ENCODE measurements at places on chromosomes 1 and 21. TPM values are rescaled to one million over a fixed set of nuclear protein-coding genes. Genes with fewer than 3 reads are reported as not detected.

- no peak for DNase-seq
These were observed 21.0 kb upstream of the TDRD10 start for GRCh38 chr1:154481053-154481452.

DNA sequence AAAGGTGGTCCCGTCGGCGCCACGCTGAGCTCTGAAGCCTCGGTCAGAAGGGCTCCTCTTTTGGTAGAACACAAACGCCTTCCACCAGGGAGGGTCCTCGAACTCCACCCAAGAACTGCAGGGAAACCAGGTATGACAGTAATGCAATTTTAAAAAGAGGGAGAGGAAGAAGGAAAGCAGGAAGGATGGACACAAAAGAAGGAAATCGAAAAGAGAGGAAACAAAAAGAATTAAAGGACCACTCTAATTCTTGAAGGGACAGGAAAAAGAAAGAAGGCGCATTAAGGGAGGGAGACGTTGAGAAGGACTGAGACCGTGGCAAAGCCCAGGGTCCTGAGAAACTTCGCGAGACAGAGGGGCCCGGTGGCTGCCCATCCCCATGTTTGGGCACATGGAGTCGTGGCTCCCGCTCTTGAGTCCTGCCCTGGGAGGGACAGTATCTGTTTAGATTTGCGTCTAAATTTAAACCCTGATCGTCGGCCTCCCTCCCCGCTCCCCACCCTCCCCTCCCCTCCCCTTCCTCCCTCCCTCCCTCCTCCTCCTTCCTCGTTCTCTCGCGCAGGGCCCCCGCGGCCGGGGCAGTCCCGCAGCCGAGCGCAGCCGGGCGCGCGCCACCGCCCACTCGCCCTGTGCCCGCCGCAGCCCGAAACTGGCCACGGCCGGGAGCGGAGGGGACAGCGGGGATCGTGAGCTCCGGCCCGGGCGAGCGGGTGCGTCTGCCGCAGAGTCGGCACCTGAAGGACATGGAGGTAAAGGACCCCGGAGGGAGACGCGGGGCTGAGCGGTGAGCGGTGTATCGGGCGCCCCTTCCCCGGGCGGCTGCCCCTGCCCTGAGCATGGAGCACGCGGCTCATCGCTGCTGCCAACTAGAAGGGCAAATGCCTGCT, at the start of gene RCSD1:
TSS of gene RCSD1 (plus strand) at position 552 of the 887 bp plus-strand sequence. CDS start at position 744, 192 bp downstream.
- peak; percentile 95 for DNase-seq

- DNase-seq: no peak
These were observed 146.9 kb downstream of the MIS18A start for GRCh38 chr21:32131960-32132359.

DNA sequence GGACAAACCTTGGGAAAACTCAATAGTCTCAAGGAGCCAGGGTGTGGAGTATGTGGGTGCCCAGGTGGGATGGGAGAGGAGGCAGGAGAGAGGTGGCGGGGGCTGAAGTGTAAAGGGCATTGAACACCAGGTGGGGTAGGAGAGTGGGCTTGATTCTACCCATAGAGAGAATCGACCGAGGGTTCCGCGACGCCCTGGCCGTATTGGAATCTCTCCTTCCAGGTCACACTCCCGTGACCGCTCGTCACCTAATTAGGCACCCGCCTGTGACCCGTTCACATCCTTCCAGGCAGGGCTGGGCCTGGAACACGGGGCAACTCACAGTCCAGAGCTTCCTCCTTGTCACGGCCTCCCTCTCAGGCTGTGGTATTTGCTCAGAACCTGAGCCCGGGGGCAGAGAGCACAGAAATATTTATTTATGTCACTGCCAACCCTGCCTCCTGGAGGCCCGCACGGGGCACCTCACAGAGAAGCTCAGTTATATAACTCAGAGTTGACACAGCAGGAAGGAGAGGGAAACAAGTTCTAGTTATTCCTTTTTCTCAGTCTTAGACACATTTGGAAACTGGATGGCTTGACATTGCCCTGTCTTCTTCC, 12.0 kb downstream of the NCMAP start:
- peak; percentile 64 for DNase-seq

DNA sequence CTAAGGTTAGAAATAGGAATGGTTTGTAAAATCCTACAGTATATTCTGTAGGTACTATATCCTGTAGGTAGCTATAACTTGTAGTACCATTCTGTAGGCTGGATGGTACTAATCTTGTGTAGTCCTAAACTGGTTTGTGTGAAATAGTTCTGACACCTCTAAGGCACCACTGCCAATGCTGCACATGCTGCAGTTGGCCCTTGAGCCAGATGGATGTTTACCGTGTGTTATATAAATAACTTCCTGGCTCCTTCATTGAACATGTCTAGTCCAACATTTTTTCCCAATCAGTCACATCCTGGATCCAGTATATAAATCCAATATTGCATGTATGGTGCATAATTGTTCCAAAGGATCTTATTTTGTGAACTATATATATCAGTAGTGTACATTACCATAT, 89.5 kb upstream of the GNG4 start:
- DNase-seq: no peak

DNA sequence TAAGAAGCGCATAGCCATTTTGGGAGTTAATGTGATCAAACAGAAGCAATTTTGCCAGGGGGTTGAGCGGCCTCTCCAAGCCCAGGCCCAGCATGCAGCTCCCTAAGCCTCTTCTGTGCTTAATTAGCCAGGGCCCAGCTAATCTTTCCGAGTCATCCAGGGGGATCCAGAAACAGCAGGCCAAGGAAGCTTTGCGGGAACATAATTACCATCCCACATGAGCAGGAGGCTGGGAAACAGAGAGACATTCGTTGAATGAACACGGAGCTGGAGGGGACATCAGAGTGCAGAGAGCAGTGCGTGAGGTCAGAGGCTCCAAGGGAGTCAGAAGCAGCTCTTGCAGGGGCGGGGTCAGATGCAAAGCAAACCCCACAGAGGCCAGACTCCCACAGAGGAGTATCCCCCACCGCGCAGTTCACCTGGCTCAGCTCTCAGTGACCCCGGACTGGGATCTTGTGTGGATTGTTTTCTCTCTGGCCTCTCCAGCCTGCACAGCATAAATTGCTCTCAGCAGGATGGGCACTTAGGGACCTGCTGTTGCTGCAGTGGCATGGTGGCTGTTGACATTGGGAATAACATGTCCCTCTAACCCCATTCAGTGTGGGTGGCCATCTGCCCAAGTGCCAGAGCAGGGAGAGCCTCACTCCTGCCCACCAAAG, 657.4 kb downstream of the AJAP1 start:
- DNase-seq: no peak

DNA sequence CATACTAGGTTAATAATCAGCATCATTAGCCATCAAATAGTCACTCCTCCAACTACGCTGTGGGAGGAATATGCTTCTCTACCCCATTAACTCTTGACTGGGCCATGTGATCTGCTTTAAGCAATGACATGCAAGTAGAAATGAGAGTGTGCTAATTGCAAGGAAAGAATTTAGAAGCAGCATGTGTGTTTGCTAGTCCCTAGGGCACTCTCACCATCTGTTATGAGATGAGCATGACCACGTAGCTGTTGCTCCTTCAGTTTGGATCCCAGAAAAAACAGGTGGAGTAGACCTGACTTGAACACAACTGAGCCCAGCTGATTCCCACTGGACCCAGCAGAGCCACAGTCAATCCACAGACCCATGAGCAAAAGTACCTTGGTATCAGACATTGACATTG, 19.7 kb upstream of the RGS7 start:
- DNase-seq: no peak

DNA sequence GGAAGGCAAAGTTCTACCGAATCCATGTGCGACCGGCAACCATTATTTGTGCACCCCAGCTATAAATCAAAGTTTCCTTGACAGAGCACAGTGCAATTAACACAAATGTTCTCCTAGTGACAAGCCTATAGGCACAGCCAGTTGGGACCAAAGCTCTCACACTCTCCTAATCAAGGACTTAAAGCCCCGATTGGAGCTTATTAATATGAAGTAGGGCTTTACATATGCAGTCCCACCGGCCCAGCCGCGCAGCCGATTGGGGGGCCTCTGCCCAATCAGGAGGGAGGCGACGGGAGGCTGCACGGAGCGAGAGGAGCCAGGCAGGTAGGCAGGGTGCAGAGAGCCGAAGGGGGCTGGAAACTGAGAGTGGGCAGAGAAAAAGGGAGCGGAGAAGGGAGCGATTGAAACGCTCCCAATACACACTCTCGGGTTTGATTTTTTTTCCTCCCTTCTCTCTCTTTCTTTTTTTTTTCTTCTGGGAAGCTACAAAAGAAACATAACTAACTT, at the start of gene ESRRG:
TSS of gene ESRRG (minus strand) at position 156 of the 507 bp plus-strand sequence. CDS start at position 26, 130 bp downstream.
- peak; percentile 78 for DNase-seq

DNA sequence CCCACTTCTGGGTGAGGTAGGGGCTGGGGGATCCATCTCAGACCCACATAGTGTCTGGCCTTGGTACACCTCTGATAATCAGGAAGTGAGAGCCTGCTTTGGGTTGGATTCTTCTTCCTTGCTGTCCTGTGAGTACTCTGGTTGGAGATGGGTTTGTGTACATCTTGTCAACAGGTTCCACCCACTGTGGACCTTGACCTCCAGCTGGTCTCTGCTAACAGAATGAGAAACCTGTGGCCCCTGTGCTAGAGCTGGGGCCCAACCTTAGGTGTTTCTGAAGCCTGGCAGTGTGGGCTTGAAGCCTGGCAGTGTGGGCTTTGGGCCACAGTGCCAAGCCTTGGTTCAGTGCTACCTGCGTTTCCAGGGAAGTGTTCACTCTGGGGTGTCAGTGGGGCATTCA, 2.6 kb downstream of the ZBTB48 start:
- no peak for DNase-seq

DNA sequence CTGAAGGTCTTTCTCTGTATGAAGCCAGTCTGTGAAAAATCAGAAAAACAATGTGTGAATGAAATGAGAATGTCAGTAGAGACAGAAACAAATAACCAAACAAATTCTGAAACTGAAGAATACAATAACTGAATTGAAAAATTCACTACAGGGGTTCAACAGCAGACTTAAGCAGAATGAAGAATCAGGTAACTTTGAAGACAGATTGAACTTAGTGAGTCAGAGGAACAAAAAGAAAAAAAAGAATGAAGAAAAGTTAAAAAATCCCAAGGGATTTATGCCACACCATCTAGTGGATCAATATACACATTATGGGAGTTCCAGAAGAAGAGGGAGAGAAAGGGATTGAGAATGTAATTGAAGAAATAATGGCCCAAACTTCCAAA, 14.6 kb downstream of the ZNF691 start:
- no peak for DNase-seq

- no peak for DNase-seq
These were observed 84.4 kb downstream of the ADARB1 start for GRCh38 chr21:45158491-45159423.

GRCh38 chr1:204991342-204991844, 51.6 kb upstream of the CNTN2 start:
- no peak for DNase-seq

GRCh38 chr1:44267438-44267837, 54.2 kb downstream of the DMAP1 start:
- no peak for DNase-seq

GRCh38 chr1:151934048-151934493, 24.8 kb upstream of the THEM4 start:
- no peak for DNase-seq

DNA sequence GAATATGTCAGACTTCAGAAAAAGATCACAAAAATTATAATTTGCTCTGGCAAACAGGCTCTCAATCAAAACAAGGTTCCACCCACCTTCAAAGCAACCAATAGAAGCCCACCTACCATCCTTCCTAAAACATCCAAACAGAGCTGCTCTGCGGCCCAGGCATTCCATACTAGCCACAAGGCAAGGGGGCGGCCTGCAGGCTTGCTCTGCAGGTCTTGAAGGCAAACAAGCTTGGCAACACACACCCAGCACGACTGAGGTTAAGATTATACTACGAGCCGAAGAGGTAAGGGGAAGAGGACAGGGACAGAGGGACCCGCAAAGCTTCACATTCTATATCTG, 207.3 kb downstream of the SLC45A1 start:
- no peak for DNase-seq

DNA sequence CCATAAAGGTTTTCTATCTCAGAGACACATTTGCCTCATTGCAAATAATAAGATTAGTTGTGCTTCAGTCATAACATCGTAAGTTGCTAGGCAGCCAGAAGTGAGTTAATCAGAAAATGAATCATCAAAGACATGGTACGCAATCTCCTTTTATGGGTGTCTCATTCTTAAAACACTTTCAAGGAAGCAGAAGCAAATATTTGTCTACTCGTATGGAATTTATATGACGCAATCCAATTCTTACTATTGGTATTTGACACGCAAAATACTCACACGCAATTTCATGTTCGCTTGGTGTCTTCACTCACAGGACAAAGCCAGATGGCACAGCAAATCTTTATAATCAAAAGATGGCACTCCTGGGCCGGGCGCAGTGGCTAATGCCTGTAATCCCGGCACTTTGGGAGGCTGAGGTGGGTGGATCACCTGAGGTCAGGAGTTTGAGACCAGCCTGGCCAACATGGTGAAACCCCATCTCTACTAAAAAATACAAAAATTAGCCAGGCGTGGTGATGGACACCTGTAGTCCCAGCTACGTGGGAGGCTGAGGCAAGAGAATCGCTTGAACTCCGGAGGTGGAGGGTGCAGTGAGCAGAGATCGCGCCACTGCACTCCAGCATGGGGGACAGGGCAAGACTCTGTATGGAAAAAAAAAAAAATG, 56.4 kb downstream of the HLCS start:
- DNase-seq: no peak

DNA sequence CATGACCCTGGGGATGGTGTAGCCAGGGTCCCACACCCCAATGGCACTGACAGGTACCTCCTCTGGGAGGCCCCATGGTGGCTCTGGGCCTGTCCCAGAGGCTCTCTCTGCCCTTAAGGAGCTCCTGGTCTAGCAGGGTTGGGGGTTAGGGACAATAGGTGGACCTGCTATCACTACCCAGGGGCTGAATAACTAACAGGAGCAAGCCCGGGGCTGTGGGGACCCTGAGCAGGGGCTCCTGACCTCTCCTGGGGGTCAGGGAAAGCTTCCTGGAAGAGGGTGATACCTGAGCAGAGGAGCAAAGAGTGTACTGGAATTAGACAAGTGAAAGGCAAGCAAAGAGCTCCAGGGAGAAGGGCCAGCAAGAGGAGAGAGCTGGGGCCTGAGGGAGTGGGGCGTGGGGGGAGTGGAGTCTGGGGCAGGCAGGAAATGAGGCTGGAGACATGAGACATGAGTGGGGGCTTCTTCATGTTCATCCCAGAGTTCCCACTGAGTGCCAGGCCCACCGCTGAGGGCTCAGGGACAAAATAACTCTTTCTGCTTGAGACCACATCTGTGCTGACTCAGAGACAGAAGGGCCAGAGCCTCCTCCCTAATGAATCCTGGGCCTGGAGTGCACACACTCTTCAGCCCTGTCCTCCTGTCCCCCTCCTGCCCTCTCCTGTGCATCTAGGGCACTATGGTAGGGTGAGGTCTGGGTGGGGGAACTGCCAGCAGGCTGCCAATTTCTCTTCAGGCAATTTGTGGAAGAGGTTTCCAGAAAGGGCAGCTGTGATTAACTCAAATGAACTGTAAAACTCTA, 517.6 kb downstream of the PTPRU start:
- no peak for DNase-seq

- no peak for DNase-seq
These were observed 30.6 kb downstream of the CAPN2 start for GRCh38 chr1:223742856-223743517.

GRCh38 chr1:112263453-112263852, 132.6 kb upstream of the CTTNBP2NL start:
- no peak for DNase-seq

The HSD11B1 gene
- total RNA-seq: 14.9 TPM

The GPR153 gene
- total RNA-seq: 26.6 TPM

The LRRN2 gene
- 11.9 TPM for total RNA-seq

The PROX1 gene
- total RNA-seq: 32.3 TPM

The CYP2J2 gene
- not detected for total RNA-seq

The CACNA1S gene
- not detected for total RNA-seq

The GPATCH3 gene
- total RNA-seq: 17.7 TPM

The FCAMR gene
- 0.16 TPM for total RNA-seq

The ESPN gene
- 1.5 TPM for total RNA-seq

The TTLL7 gene
- total RNA-seq: 2.6 TPM

The IL20 gene
- not detected for total RNA-seq

The RHBG gene
- not detected for total RNA-seq
